ENCODE measurements at places on chromosomes 3 and 15.

DNA sequence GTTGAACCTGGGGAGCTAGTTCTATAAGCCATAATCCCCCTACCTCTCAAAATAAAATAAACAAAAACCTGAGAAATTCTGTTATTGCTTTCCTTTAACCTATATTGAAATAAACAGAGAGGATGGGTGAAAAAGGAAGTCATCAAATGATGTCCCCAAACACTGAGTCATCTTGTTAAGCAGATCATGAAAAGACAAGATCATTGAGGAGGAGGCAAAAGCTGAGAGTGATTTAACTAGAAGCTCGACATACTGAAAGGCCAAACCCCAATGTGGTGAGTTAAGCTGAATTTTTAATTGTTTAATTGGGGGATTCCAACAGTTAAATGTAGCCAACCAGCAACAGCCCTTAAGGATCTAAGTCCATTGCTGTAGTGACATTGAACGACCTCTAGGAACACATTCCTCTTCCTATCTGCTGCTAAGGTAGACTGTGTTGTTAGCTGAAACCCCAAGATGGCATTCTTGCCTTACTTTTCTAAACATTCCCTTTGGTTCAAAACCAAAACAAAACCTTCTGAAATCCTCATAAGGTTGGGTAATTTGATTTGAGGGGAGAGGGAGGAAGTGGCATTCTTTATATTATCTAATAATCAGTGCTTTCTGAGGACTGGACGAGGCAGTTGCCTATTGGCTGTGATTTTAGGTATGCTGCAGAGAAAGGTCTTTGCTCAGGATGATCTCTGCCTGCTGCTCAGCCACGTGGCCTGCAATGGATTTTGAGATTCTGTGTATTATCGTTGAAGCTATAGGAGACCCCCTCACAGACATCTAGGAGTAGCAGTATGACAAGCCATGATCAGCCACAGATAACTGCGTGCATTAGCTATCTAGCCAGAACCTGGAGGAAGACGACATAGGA lies 62.7 kb upstream of the BNIP2 start:
- peak; percentile 29 for DNase-seq

DNA sequence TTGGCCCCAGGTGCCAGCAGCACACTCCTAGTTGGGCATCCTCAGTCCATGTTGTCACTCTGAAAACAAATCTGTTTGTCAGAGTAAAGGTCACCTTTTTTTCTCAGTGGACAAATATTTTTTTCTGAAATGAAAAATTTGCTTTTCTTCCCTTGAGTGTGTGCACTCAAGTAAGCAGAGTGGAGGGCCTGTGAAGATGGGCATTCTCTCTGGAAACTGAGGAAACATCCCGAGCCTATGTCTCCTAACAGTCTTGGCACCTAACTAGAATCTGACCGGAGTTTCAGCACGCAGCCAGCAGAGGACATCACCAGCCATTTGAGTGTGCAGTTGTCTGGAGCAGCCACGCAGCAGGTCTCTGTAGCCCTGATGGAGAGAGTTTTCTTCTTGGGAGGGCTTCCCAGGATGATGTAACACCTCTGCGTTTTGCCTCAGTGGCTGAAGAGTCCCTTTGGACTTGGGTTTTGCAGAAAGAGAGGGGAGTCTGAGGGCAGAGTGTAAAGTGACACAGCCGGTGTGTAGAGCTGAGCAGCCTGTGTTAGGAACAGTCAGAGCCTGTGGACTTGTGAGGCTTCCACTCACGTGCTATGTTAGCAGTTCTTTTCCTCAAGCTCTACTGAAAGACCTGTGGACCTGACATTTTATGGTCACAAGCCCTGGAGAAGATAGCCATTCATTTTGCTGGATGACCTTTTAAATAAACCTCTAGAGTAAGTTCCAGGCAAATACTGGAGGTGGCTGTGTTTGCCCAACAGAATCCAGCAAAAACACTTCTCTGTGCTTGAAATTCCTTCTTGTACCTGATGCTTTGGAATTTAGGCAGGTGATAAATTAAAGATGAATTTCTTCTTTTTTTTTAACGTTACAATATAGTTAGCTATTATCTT lies 51.6 kb downstream of the ABHD2 start:
- peak; percentile 61 for DNase-seq

- DNase-seq, result peak; percentile 16
Measured at GRCh38 chr3:39808467-39809180, 785 bp upstream of the MYRIP start.

GRCh38 chr15:36643551-36643950 lies 64.1 kb downstream of the CDIN1 start:
- no peak for DNase-seq

- no peak for DNase-seq
Measured at GRCh38 chr15:69576035-69576526, 123.5 kb downstream of the RPLP1 start.

DNA sequence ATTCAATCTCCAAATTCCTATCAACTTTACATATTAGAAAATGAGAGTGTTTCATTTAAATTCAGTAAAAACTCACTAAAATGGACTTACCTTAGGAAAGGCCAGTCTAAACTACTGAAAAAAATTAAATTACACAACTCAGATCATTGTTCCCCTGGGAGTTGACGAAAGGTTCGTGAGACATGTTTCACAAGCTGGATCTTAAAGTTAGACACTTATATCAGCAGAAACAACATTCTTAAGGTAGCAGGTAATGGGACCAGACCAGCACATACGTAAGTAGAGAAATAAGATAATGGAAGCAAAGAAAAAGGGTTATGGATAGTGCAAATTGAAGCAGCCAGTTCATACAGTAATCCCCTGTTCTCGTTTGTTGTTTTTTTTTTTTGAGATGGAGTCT lies 8.9 kb downstream of the RFX7 start:
- no peak for DNase-seq

DNA sequence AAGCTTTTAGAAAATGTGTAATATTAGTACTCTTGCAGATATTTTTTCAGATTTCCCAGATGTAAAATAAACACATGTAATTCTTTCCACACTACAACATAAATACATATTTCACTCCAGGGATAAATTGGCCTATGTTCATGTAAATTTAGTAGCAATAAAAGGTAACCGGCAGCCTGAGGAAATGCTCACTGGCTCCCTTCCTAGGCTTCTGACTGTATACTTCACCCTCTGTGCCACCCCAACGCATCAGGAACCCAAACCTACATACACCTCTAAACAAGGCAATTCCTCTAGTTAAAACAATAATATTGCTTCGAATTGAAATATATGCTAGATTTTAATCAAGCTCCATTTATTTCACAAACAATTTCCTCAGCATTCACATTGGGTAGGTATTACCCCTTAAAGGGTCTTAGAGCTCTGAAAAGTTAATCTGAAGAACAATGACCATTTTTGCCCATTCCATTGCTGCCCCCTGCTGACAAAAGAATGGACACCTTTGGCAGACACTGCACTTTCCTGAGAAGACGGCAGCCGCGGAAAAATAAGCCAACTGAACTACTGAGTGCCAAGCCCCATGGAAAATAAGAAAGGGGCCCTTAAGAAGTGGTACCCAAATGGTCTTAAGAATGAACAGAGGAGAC lies 212.5 kb downstream of the OSBPL10 start:
- peak; percentile 45 for DNase-seq

DNA sequence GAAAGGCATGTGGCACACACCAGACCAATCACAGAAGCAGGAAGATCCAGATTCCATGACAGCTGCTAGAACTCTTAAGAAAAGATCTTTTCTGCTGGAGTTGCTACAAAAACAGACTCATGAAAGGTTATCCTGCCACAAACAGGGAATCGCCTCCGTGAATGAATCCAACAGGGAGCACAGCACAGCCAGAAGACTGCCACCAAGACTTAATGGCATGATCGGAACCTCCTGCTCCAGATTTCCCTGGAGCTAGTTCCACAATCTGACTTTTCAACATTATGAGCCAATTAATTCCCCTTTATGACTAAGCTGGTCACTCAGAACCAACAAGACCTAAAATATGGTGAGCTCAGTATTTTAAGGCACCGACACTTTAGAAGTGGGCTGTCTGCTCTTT lies 232.5 kb downstream of the FOXP1 start:
- DNase-seq, result no peak

GRCh38 chr3:48202632-48203031 lies 14.4 kb upstream of the CDC25A start:
- no peak for DNase-seq

DNA sequence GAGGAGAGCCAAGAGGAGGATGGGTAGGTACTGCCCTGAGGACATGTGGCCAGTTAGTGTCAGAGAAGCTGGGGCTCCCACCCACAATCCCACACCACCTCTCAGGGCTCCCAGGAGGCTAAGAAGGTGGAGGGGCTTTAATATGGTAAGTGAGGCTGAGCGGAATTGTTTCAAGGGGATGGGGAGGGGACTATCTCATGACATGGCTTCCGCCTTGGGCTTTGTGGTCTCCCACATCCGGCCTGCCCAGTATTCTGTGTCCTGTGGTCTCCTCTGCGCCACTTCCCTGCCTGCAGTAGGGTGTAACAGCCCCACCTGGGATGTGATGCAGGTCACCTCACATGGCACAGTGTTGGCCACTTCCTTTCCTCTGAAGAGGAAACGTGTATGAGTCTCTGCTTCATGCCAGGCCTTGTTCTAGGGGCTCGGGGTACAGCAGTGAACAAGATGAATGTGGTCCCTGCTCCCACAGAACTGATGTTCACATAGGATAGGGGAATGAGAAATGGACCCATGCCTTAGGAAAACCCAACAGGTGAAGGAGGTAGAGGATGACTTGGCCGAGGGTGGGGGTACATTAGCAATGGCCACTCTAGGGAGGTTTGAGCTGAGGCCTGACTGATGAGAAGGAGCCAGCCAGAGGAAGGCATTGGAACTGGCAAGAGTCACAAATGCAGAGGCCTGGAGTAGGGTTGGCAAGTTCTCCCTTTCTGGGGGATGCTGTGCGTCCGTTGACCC lies 3.2 kb downstream of the NEIL1 start:
- no peak for DNase-seq

DNA sequence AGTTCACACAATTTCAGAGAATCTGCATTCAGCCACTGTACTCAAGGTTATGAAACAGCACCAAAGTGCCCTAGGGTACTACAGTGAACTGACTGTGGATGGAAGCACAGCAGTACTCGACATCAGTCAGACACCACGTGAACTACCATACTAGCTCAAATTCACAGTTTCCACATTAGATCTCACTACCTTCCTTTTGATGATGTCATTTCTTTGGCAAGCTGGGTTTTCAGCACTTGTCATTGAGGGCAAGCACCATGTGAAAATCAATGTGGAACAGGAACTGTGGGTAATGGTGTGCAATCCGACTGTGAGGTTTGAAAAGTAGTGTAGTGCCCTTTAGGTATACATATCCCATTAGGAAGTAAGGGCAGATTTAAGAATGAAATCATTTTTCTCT lies 110.5 kb upstream of the BFSP2 start:
- DNase-seq, result no peak

GRCh38 chr15:78440375-78441373 lies 2.7 kb downstream of the IREB2 start:
- DNase-seq, result no peak

GRCh38 chr3:88434001-88434400 lies 284.2 kb downstream of the C3orf38 start:
- DNase-seq, result no peak

- DNase-seq, result no peak
Measured at GRCh38 chr3:50373146-50374051, 14.1 kb upstream of the TMEM115 start.

DNA sequence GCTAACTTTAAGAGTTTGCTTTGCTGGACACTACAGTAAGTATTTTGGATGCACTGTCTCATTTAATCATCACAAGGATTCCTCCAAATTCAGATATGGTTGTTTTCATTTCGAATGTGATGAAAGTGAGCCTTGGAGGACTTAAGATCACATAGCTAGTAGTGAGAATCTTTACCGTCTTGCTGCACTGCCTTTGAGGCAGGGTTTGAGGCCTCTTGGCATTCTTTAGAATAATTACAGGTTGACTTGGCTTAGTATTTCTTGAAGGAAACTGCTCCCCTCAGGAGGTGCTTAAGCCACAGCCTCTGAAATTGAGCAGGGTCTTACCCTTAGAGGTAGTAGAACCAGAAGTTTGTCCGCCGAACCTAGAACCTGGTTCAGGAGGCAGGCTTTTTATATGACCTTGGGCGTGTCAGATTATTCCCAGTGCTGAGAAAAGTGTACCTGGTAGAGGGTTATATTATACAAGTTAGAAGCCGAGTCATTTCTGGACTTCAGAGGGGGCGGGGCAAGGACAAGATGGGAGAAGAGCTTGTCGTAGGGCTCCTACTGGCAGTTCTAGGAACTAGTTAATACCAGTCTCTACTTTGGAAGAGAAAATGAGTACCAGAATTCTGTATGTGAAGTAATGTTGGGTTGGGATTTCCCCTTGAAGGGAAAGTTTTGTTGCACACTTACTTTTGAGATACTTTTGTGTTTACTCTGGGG lies 1.1 kb downstream of the TFG start:
- peak; percentile 61 for DNase-seq

DNA sequence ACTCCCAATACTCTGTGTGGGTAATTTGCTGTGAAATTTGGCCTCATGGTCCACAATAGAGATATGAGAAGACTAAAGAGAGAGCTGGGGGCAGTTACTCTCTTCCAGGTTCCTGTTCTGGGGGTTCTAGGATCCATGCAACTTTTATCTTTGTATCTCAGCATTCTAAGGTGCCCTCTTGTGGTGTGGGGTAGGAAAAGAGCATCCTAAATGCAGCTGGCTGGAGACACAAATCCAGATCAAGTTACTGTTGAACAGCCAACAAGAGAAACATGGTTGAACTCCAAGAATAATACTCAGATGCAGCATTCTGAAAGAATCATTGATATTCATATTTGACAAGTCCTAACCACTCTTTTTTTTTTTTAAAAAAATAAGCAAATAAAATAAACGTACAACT lies 238.2 kb downstream of the GREM1 start:
- peak; percentile 23 for DNase-seq

- no peak for DNase-seq
Measured at GRCh38 chr3:144200466-144200865, 228.8 kb downstream of the DIPK2A start.

- DNase-seq, result no peak
Measured at GRCh38 chr3:190739641-190740185, 122.8 kb downstream of the GMNC start.
